KBM-7 (cell line): ENCODE measurements at places on chromosomes 7 and 10.

DNA sequence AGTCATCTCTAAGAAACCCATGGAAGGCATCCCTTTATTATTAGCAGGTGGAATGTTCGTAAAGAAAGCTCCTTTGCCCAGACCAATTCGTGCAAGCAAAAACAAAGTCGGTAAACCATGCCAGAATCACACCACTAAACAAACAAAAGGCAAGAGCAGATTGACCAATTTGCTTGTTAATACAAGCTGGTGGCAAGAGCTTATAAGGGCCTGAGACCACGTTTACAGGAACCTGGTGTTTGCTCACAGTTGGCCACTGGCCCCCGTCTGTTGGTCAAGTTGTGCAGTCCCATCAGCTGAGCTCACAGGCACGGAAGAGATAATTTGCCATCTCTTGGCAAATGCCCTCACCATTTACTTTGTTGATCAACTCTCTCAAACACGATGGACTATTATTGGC is 342.2 kb upstream of the MKI67 start:
- DNase-seq: no peak

GRCh38 chr10:3773460-3774017 is 11.5 kb downstream of the KLF6 start:
- no peak for DNase-seq

GRCh38 chr10:98745645-98746044 is 298.9 kb upstream of the HPS1 start:
- peak; percentile 11 for DNase-seq

DNA sequence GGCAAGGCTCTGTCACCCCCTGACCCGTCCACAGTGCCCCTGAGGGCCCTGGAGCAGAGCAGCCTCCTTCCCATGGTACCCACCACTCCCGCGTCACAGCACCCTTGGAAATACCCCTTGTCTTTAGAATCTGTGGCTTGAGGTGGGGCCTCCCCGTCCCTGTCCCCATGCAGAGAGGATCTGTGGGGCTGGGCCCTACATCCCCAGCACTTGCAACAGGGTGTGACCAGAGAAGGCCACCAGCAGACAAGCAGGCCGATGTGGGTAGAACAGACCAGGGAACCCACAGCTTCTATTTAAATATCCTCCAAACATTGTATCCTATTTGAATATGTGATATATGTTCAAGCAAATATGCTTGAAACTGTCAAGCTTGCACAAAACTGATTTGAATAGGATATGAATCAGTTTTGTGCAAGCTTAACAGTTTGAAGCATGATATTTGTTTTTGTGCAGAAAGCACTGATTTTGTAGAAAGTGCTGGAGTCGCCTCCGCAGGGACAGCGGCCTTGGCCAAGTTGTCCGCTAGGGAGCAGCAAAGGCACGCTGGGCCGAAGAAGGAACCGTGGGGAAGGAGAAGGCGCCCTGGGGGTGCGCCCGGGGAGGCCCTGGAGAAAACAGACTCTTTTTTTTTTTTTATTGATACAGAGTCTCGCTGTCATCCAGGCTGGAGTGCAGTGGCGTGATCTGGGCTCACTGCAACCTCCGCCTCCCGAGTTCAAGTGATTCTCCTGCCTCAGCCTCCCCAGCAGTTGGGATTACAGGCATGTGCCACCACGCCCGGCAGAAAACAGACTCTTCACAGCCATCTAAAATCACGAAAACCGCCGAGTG is 2.2 kb downstream of the CFAP46 start:
- peak; percentile 68 for DNase-seq

DNA sequence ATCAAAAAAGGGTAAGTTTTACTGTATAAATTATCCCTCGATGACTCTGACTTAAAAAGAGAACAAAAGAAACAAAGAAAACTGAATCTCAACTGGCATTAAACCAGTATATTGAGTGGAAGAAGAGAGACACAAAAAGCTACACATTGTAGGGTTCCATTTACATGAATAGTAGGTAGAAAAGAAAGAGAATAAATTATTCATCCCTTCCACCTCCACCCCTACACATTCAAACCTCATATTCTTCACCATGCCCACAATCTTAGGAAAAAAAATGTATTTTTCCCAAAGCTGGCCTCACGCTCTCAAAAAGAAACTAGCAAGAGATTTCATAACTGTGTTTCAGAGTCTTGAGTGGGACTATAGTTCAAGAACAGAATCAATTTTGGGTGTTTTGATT is 346.8 kb upstream of the AOAH start:
- DNase-seq: no peak

- peak; percentile 20 for DNase-seq
Observed at GRCh38 chr7:133364959-133365690, 112.2 kb downstream of the EXOC4 start.

DNA sequence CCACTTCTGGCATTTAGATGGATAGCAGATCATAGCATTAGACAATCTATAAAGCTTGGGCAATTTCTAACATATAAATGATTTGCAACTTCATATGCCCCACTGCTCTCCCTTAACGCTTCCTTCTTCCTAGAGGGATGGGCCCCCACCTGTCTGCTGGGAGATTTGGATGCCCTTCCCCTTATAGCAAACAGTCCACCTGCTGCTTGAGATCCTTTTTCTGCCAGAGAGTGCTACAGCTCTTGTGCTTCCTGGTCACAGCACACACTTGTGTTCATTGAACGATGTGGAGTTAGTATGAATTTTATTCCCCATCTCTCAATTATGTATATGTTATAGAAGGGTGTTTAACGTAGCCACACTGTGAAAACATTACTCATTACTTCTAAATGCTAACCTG is 10.4 kb upstream of the PCGF5 start:
- DNase-seq: no peak

DNA sequence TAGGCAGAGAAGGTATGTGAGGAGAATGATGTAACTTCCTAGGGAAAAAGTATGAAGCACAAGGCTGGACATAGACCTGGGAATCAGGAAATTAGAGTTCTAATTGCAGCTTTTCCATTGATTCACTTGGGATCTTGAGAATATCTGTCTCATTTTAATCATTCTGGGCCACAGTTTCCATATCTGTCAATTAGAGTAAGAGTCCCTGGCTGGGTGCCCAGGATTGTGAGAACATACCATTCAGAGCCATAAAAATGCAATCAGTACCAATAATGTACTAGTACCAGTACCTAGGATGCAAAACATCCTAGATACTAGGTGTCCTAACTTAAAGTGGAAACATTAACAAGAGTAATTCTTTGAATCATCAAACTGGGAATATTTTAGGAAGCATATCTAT is 29.6 kb downstream of the CAV1 start:
- no peak for DNase-seq

- no peak for DNase-seq
Observed at GRCh38 chr10:50883629-50884028, 1.8 kb downstream of the A1CF start.

DNA sequence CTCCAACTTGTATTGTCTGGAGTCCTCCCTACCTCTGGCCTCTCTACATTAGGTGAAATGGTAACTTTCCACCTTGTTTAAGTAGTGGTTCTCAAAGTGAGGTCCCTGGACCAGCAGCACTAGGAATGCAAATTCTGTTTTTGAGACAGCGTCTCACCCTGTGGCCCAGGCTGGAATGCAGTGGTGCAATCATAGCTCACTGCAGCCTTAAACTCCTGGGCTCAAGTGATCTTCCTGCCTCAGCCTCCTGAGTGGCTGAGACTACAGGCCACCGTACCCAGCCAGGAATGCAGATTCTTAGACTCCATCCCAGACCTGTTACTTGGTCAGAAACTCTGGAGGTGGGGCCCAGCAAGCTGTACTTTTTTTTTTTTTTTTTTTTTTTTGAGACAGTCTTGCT is 6.8 kb upstream of the TBL2 start:
- no peak for DNase-seq

GRCh38 chr7:121138262-121138933 is 149.9 kb downstream of the CPED1 start:
- no peak for DNase-seq

DNA sequence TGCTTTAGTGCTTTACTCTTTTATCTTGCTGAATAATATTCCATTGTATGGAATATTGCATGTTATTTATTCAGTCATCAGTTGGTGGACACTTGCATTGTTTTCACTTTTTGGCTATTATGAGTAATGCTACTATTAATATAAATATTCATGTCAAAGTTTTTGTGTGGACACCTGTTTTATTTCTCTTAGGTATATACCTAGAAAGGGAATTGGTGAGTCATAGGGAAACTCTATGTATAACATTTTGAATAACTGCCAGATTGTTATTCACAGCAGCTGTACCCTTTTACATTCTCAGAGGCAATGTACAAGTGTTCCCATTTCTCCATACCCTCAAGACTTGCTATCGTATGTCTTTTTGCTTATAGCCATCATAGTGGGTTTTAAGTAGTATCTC is 268.7 kb downstream of the SEMA3A start:
- no peak for DNase-seq

DNA sequence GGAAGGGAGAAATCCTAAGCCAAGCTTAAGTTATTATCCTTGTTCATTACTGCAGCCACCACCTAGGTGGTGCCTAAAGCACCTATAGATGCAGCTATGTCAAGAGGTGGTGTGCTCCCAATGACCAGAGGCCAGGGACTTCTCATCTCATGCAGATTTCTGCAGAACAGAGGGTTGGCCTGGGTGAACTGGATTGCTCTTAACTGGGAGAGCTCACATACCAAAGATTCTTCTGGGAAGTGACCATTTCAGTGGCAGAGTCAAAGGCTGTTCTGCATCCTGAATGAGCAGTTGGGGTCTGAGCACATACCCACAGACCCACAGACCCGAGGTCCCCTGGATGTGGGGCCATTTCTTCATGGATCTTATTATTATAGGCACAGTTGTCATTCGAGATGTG is 2.1 kb upstream of the CRHR2 start:
- no peak for DNase-seq

DNA sequence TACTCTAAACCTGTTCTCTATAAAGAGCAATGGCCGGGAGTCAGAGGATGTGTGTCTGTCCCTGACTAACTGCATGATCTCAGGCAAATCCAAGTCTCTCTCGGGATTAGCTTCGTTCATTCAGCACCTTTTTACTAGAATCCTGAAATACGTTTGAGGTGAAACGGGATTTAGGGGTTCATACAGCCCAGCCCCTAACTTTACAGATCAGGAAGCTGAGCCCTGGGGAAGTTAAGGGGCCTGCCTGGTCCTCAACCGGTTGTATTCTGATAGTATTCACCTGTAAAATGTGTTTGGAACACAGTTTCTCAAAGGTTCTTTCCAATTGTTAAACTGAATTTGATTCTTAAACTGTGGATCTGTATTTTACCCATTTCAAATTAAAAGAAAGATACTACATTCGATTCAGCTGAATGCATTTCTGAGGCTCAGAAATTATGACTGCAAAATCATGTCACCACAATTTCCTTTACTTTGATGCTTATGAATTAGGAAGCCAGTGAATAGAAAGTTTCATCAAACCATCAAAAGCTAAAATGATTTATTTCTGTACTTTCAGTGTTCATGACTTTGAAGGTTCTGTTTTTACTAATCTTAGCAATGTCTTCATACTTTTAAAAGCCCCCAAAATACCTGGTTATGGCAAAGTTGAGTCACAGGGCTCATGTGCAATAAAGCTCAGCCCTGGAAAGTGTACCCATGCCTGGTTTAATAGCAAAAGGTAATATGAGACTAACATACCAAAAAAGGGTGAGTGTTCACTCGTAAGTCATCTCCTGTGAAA is 28.9 kb upstream of the EZH2 start:
- no peak for DNase-seq

DNA sequence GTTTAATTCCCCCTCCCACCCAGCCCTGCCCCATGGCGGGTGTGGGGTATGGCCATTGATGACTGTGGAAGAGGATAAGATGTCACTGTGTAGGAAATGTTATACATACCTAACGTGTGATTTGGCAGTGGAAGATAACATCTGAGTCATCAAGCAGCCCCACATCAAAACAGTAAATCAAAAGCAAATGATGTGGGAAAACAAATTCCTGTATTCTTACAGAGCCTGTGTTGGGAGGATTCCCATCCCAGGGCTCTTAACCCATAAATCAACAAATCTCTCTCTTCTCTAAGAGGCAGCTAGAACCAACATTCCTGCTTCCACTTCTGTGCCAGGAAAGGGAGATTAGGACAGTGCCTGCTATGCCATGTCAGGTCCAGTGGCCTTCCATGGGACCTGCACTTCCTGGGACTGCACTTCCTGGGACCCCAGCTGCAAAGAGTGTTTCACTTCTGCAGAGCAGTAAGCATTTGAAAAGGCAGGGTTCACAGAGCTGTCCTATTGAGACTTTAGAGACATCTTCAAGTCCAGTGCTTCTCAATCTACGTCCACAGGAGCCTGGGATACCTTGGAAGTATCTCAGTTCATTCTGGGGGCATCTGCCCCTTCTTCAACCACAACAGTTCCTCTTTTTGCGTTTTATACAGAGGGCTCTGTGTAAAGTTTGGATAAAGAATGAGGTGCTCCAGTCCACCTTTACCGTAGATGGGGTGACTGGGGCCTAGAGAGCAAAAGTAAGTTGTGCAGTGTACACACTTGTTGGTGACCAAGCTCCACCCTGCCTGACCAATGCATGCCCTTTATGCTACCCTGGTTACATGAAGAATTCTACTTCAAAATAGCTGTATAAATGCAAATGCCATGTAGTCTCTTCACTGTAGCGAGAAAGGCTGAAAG is 45.7 kb downstream of the ATXN7L1 start:
- no peak for DNase-seq

- no peak for DNase-seq
Observed at GRCh38 chr7:16970732-16971482, 89.1 kb upstream of the AGR3 start.

GRCh38 chr7:67692425-67692824 is 695.8 kb downstream of the TYW1 start:
- DNase-seq: no peak

GRCh38 chr10:119448628-119449584 is 93.6 kb downstream of the RGS10 start:
- DNase-seq: no peak

DNA sequence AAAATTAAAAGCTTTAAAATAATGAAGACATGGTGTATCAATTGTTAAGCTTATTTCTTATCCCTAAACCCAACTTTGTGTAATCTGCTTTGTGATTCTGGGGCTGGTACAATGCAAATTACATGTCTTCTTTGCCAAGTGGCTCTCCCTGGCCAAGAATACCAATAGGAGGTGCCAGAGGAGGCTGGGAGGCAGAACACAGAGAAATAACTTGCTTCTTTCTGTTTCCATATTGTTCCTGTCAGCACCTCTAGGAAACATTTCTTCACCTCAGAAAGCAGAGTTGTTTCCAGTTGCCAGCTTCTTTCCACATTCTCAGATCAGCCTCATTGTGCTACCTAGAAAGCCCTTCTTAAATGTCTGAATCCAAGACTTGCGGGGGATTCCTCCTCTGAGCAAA is 174.4 kb downstream of the MDFIC start:
- no peak for DNase-seq

DNA sequence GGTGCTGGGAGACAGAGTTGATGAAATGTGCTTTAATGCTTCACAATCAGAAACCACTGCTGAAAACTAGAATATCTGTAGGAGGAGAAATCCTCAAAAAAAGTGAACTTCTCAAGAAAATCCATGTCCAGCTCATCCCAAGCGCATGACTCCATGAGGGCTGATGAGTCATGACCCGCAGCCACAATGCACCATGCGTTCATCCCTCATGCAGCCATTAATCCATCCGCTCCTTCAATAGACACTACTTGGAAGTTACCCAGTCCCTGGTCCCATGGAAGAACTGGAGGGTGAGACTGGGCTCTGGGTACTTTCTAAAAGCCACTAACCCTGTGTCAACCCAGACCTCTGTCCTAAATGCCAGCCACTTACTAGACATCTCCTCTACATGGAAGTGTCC is 24.4 kb downstream of the TMEM273 start:
- DNase-seq: no peak
